ENCODE measurements at places on chromosomes 7 and 10.

- DNase-seq = no peak
Measured at GRCh38 chr7:6197801-6198551, 74.4 kb downstream of the CYTH3 start.

GRCh38 chr7:106285051-106285854, 470 bp upstream of the NAMPT start:
- DNase-seq = peak; percentile 98

DNA sequence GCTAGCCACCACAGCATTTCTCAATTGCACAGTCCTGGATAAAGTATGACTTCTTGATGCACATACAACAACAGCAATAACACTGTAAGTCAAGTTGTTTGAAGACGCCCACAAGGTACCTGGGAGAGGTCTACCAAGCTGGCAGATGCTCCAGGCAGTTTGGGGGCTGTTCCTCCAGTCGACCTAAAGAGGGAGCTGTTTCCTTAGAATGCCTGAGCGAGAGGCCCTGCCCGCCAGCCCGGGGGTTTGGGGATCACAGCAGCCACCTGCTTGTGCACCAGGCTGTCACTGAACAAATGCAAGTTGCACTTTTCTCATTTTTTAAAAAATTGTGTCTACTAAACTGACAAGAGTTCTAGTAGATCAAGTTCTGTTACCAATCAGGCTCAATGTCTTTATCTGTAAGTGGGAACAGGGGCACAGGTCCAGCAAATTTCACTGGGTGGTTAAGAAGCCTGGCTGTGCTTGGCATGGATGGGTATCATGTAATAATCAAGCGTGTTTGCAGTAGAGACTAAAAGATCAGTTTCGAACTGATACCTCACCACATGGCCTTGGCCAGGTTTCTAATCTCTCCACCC, 193.8 kb upstream of the ADO start:
- DNase-seq = peak; percentile 83

- no peak for DNase-seq
Measured at GRCh38 chr7:30835396-30835915, 64.2 kb downstream of the MINDY4 start.

- DNase-seq = no peak
Measured at GRCh38 chr7:138654616-138655015, 46.5 kb downstream of the SVOPL start.

- DNase-seq = no peak
Measured at GRCh38 chr7:84021292-84021908, 173.2 kb downstream of the SEMA3A start.

DNA sequence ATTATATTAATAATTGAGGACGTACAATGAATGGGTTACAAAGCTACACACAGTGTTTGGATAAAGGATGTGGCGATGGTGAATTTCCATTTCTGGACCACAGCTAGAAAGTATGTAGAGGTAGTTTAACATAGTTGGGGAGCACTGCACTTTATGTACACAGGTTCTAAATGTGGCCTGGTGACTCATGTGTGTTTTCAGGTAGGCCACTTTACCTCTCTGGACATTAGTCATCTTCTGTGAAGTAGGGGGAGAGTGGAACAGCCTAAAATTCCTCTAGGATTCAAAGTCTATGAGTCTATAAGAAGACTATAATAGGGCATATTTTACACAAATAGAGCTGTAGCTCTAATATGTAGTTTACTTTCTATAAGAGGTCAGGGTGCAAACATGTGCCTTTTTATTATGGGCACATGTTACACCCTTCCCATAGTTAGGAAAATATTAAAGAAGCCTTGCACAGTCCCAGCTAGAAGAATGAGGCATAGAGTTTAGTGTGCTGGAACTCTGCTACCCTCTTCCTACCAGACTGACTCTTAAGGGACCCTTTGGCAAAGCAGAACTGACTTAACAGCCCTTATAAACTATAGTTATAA, 594.9 kb downstream of the LRMDA start:
- DNase-seq = no peak

DNA sequence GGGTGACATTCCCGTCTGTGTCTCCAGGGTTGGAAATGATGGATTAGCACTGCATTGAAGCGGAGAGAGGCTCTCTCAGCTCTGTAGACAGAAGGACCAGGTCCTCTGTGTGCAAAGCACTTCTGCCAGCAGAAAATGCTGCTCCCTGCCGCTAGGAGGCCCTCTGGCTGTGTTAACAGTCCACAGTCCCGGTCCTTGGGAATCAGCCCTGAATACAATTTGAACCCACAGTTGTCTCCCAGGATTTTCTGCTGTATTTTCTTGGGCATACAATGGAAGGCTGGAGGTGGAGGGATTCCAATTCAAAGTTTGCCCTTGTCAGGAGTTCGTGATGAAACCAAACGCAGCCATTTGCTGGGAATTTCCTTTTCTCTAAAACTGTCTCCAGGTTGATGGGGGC, 205.2 kb downstream of the GLRX3 start:
- peak; percentile 5 for DNase-seq

GRCh38 chr7:46811529-46811928, 770.4 kb downstream of the TNS3 start:
- no peak for DNase-seq

GRCh38 chr7:43577485-43577951, 5.4 kb upstream of the STK17A start:
- DNase-seq = no peak

DNA sequence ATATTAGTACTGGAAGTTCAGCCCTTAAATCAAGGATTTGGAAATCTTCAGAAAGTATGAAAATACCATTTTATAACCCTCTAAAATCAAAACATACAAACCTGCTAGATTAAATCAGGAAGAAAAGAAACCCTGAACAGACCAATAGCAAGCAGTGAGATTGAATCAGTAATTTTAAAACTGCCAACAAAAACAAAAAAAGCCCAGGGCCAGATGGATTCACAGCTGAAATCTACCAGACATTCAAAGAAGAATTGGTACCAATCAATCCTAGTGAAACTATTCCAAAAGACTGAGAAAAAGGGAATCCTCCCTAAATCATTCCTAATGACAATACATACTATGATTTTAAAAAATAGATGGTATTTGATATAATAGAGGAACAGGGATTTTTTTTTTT, 70.1 kb downstream of the MCU start:
- DNase-seq = no peak

DNA sequence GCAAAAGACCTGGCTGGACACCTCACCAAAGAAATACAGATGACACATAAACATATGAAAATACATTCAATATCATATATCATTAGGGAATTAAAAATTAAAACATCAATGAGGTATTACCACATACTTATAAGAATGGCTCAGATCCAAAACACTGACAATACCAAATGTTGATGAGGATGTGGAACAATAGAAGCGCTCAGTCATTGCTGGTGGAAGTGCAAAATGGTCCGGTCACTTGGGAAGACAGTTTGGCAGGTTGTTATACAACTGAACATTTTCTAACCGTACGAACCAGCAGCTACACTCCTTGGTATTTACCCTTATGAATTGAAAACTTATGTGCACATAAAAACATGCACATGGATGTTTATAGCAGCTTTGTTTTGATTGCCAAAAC, 38.5 kb downstream of the ZMYND11 start:
- DNase-seq = no peak

- DNase-seq = no peak
Measured at GRCh38 chr7:11847336-11847735, 15.3 kb upstream of the THSD7A start.

GRCh38 chr7:17054836-17055235, 173.1 kb upstream of the AGR3 start:
- no peak for DNase-seq

GRCh38 chr10:66564287-66564686, 361.5 kb upstream of the LRRTM3 start:
- DNase-seq = no peak

- peak; percentile 27 for DNase-seq
Measured at GRCh38 chr7:85750454-85750949, 563.6 kb upstream of the SEMA3D start.

DNA sequence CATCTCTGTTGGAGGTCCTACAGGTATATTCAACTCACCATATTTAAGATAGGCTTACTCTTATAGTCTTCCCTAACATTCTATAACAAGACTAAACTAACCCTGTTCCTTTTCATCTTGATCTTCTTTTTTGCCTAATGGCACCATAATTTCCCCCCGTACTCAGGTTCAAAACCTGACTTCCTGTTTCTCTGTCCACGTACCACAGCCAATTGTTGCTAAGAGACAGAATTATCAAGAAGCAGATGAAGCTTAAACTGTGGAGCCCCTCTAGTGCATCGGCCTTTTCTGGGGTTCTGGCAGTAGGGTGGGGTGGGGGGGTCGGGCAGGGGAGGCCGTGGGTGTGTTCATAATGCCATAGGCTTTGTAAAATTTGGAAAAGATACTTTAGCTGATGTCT, 109.2 kb downstream of the EVX1 start:
- no peak for DNase-seq

GRCh38 chr10:84179059-84179710, 5.6 kb downstream of the GPR15LG start:
- no peak for DNase-seq

- DNase-seq = no peak
Measured at GRCh38 chr10:100141446-100142087, 44.3 kb downstream of the ERLIN1 start.

GRCh38 chr10:4460267-4460666, 365.7 kb upstream of the AKR1E2 start:
- no peak for DNase-seq

DNA sequence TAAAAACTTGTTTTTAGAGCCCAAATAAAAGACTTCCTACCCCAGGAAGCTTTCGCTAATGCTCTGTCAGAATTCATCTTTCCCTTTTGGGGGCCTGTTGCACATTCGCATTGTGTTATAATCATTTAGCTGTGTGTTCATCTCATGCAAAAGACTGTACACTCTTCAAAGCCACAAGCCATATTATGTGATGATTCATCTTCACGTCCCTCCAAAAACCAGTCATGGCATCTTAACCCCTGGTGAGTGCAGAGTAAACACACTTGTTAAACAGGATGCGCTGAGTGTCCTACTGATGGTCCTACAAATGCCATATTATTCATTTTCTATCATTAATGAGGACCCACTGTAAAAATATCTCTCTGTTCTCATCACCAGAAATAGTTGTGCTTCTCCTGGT, 235.4 kb downstream of the KIAA1217 start:
- DNase-seq = peak; percentile 58

DNA sequence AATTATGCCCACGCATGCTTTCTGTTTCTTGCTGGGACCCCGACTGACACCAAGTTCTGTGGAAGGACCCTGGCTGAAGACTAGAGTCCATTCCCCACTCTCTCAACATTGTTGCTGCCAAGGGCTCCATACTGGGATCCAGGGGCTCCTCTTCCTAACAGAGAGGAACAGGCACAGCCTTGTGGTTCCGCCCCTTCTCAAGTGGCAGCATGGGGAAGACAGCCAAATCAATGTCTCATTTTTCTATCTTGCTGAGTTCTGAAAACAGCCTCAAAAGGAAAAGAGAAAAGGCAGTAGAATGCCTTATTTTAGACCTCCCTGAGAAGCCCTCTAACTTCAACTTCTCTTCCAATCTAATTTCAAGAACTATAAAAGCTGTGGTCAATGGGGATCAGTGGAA, 23.7 kb upstream of the LAMB1 start:
- DNase-seq = no peak

DNA sequence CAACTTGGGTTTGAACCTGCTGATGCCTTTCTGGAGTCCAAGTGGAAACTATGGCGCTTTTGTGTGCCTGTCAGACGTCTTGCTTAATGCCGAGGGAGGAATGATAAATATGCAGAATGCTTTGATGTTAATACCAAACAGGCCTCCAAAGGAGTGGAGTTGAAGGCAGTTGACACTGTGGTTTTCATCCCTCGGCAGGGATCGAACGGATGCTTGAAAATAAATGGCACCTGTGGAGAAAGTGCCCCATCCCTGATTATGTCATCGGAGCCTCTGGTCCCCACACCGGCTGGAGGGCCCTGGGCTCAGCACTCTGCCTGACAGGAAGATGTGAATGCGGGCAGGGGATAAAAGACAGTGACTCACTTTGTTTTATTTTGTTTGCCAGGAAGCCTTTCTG, 148.7 kb upstream of the GPR26 start:
- DNase-seq = no peak

- DNase-seq = no peak
Measured at GRCh38 chr7:16719699-16720098, 33.9 kb upstream of the TSPAN13 start.

- no peak for DNase-seq
Measured at GRCh38 chr10:119477444-119477843, 65.1 kb downstream of the RGS10 start.

- peak; percentile 29 for DNase-seq
Measured at GRCh38 chr10:22379059-22379458, 33.8 kb downstream of the SPAG6 start.

GRCh38 chr10:3438606-3439005, 266.0 kb upstream of the PITRM1 start:
- DNase-seq = no peak

- DNase-seq = no peak
Measured at GRCh38 chr7:66261941-66262340, 56.8 kb downstream of the TPST1 start.

DNA sequence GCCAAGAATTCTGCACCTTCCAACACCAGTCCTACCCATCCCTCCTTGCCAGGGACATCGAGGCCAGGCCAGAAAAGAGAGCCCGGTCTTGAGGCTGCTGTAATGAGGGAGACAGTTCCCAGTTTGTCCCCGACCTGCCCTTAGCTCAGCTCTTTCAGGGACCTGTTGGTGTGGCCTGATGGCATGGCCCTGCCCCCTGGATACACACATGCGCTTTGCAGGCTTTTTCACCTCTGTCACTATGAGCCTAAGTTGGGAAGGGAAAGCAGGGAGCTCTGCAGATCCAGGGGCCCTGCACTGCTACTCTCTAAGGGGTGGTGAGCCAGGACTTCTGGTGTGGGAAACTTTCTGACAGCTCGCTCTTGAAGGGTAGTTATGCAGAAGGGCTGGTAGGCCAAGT, 2.1 kb downstream of the SCD start:
- no peak for DNase-seq

DNA sequence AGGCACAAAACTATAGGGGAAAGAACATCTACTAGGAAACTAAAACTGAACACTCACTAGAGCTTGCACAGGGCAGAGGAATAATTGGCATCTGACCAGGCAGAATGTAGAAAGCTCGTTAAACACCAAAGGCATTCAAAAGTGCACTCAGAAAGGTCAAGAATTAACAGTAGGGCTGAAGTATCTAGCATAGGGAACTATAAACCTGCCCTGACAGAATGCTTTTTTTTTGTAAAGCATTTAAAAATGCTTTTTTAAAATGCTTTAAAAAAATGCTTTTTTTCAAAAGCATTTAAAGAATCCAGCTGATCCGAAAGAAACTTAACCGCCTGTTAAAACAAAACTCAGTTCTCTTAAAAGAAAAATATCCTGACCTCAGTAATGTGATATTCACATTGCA, 74.6 kb upstream of the EGFR start:
- DNase-seq = no peak
